Fibroblast of skin of left biceps (primary cell): ENCODE measurements at places on chromosomes 6 and 20.

DNA sequence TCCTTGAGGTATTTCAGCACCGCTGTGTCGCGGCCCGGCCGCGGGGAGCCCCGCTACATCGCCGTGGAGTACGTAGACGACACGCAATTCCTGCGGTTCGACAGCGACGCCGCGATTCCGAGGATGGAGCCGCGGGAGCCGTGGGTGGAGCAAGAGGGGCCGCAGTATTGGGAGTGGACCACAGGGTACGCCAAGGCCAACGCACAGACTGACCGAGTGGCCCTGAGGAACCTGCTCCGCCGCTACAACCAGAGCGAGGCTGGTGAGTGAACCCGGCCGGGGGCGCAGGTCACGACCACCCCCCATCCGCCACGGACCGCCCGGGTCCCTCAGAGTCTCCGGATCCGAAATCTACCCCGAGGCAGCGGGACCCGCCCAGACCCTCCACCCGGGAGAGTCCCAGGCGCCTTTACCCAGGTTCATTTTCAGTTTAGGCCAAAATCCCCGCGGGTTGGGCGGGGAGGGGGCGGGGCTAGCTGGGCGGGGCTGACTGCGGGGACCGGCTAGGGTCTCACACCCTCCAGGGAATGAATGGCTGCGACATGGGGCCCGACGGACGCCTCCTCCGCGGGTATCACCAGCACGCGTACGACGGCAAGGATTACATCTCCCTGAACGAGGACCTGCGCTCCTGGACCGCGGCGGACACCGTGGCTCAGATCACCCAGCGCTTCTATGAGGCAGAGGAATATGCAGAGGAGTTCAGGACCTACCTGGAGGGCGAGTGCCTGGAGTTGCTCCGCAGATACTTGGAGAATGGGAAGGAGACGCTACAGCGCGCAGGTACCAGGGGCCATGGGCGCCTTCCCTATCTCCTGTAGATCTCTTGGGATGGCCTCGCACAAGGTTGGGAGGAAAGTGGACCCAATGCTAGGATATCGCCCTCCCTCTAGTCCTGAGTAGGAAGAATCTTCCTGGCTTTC is 693 bp downstream of the HLA-F start:
- no peak for DNase-seq

- no peak for DNase-seq
Measured at GRCh38 chr6:152160346-152160745, 352.9 kb downstream of the ESR1 start.

DNA sequence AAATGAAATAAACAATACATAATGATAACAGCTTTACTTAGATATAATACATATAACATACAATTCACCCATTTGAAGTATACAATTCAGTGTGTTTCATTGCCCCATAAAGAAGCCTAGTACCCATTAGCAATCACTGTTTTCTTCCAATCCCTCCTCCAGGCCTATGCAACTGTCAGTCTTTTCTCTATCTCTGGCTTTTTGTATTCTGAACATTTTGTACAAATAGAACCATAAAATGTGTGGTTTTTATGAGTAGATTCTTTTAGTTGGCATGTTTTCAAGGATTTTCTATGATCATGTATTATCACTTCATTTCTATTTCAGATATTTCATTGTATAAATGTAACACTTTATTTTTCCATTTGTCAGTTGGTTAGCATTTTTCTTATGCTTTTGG is 54.6 kb upstream of the MYO6 start:
- DNase-seq: no peak

DNA sequence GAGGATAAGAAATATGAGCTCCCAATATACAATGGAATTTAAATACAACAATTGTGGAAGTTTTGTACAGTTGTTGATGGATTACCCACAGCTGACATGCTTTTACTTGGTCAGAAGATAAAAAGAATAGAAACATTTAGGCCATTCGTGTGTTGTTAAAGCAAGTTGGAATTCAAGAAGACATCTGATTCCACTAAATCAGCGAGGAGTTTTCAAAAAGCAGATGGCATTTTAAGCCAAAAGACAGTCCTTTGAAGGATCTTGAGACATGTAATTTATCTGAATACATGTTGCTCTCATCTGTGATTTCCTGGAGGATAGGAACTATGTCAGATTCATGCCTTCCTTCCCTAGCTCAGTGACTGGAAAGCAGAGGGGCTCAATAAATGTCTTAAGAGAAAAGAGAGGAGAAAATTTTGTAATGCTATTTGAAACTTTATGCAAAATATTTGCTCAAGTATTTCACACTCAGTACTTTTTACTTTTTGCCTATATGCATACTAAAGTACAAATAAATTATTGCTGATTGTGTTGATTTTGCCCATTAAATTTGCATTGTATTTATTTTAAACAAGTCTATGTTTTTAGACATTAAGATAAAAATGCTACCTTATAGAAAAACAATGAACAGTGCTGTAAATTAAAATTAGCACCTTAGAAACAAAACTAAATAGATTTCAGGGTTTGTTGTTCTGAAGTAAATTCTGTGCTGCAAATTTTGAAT is 733.8 kb upstream of the FLRT3 start:
- peak; percentile 52 for DNase-seq

- DNase-seq: no peak
Measured at GRCh38 chr20:62127799-62128198, 5.5 kb downstream of the LSM14B start.
